ENCODE measurements at places on chromosomes 7 and 10.
A peak's percentile ranks its signal among the peaks of the same experiment; 100 is the strongest.

DNA sequence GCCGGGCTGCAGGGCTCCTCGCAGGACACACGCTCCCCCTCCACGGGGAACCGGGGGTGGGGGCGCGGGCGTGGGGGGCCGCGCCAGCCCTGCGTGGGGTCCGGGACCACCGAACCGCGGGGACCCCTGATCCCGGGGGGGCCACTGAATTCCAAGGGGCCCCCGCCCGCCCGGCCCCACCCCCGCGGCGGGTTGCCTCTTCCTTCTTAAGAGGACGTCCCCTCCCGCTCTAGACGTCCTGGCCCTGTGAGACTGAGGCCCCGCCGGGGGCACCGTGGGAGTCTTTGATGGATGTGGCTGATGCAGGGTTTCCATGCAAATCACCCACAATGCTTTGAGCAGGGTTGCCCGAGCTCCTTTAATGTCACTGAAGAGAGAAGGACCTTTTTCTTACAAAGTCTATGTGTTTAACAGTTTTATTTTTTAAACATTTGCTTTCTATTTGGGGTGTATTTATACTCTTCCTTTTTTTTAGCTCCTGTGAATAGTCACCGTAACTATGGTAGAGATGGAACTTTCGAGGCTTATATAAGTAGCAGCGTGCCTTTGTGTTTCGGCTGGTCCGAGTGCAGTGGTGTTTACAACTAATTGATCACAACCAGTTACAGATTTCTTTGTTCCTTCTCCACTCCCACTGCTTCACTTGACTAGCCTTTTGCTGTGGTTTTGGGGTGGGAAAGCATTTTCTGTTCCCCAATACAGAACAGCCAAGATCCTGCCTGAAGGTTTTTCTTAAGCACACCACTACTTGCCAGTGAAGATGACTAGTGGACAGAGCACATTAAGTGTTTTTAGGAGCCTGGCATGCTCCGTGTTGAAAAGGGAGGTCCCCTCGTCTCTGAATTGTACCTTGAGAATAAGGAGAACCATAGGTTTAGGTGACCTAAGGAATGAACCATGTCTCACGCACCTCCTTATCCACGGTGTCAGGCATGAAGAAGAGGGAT lies 44.8 kb downstream of the PDIA4 start:
- DNase-seq, result peak; percentile 84

DNA sequence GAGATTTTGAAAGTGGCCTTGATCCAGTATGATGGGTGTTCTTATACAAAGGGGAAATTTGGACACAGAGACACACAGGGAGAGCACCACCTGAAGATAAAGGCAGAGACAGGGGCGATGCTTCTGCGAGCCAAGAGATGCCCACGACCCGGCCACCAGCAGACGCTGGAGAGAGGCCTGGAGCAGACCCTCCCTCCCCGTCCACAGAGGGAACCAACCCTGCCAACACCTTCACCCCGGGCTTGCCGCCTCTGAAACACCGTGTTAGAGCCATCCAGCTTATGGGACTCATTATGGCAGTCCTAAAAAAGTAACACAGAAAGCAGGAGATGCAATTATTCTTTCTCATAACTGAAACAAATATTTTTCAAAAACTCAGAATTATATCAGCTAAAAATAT lies 303.3 kb upstream of the SHH start:
- no peak for DNase-seq

GRCh38 chr7:129771928-129772479 lies 160.5 kb downstream of the NRF1 start:
- DNase-seq, result no peak

DNA sequence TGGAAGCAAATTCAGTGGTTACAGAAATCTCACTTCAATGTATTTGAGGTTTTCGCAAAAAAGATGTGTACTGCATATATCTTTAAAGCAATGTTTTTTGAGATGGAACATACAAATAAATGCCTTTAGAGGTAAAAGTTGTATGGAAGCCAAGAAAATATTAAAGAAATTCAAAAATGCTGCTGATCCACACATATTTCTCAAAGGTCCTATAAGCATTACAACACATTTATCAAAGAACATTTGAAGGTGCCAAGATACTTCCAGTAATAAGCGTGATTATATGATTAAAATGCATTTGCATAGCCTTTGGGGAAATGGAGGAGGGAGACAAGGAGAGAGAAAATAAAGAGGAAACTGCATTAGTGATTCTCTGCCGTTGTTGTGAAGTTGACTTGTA lies 260.1 kb downstream of the BICC1 start:
- no peak for DNase-seq

DNA sequence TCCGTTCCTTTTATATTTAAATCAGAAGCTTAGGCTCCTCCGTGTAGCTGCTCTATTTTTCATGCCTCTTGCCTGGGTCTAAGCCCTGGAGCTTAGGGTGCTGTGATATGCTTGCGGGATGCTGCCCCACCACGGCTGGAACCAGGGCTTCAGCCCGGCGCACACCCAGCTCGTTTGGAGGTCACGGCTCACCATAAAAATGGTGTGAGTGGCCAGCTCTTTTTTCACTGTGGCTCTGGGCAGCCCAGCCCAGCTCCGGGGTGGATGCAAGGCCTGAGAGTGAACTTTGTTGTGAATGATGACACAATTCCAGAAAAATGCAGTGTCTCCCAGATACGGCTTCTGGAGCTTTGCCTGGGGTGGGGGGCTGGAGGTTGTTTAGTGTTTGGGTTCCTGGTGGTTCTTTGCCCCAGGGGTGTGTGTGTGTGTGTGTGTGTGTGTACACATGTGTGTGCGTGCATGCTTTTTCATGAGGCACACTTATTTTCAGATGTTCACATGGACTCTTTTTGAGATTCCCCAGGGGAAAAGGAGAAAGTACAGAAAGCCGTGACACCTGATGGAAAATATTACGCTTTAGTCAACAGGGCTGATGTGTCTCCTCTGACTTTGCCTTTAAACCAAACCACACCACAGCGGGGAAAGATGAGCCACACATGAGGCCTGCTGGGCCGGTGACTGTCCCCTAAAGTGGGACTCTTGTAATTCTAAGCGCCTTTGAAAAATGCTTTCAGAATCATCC lies 46.2 kb downstream of the GRK5 start:
- DNase-seq, result no peak

DNA sequence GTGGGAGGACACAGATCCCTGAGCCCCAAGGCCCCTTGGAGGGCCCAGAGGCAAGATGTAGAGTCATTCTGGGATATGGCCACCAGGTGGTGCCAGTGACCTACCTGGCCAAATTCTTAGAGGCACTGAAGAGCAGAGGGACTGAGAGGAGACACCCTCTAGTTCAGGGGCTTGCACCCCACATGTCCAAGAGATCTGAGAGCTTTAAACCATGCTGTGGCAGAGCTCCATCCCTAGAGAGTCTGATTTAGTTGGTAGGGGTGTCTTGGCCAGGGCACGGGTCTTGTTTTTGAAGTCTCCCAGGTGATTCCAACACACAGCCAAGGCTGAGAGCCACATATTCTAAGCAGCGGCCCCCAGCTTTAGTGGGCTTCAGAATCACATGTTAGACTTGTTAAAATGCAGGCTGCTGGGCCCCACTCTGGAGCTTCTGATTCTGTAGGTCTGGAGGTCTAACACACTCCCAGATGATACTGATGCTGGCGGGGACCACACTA lies 52.5 kb downstream of the PRF1 start:
- peak; percentile 48 for DNase-seq

DNA sequence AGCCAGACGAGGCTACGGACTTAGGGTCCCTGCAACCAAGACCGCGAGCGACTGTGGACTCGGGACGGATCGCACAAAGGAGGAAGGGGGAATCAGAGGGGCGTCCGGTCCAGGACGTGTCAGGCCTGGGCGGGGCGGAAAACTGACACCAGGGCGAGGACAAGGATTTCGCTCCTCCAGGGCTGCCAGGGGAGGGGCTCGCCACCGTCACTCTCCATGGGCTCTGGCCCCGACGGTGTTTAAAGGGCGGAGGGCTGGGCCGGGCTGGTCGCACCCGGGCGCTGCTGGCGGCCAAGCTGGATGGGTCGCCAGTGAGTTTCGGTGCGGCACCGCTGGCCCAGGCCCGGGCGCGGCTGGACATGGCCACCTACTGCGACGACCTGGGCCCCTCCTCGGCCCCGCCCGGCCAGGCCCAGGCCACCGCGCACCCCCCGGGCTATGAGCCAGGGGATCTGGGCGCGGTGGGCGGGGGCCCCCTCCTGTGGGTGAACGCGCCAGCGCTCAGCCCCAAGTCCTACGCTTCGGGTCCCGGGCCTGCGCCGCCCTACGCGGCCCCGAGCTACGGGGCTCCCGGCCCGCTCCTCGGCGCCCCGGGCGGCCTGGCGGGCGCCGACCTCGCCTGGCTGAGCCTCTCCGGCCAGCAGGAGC lies at the start of gene FOXI2:
FOXI2 (plus strand) TSS at position 271 of the 648 bp plus-strand sequence; CDS start at position 360, 89 bp downstream.
- no peak for DNase-seq

DNA sequence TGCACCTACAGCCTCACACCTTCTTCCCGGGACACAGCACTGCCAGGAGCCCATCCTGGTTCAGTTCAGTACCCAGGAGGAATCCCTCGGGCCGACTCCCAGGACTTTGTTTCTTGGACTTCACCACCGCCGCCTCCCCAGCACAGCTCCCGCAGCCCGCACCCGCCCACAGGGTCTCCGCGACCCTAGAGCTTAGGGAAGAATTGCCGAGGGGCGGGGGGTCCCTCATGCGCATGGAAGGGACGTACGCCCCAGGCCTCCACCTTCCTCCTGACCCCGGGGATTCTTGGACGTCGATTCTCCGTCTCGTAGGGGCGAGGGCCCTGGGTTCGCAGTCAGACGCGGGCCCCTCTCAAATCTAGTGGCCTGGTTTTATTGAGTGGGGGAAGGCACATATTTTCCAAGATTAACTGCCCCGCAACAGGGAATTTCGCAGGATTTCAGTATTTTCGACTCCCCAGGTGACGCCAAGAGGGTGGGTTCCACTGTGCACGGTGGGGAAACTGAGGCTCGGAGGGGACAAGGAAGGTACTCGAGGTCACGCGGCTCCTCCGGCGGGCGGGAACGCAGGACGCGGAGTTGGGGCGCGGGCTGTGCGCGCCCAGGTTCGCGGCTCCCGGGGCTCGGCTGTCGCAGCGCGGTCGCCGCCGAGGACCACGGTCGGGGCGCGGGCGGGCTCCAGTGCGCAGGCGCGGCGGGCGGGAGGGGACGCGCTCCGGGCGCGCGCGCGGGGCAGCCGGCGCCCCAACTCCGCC lies at the start of gene ADCY1:
ADCY1 (plus strand) TSS at position 708 of the 755 bp plus-strand sequence. CDS start 176 bp downstream, outside the sequence.
- no peak for DNase-seq

DNA sequence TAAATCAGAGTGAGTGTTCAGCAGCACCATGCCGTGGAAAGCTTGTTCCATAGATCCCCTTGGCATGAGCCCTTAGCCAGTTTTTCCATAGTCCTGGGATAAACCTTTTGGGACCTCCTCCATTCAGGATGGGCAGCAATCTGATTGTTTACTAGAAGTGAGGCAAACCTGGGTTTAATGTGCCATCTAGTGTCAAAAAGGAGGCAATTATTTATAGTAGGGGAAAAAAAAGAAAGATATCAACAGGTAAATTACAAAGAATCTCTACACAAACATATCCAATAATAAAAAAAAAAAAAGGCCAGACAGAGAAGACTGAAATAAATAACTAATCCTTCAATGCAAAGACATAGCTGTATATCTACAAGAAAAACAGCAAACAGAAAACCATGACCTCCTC lies 229.0 kb upstream of the STK17A start:
- DNase-seq, result no peak

- DNase-seq, result no peak
These were observed 133.1 kb downstream of the SORCS3 start for GRCh38 chr10:104774234-104774633.

- DNase-seq, result peak; percentile 6
These were observed 76.7 kb downstream of the EMX2 start for GRCh38 chr10:117619223-117619622.

GRCh38 chr10:117441361-117441760 lies 66.1 kb upstream of the PDZD8 start:
- no peak for DNase-seq

DNA sequence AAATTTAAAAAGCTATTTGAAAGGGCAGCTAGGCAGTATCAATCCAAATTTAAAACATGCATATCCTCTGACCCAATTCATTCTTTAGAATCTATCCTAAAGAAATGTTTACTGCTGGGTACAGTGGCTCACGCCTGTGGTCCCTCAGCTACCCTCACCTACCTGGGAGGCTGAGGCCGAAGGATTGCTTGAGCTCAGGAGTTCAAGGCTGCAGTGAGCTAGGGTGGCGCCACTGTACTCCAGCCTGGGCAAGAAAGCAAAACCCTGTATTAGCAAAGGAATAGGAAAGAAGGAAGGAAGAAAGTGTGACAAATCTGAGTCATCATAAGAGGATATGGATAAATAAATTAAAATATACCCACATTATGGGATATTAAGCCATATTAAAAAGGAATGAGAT lies 36.3 kb downstream of the C7orf33 start:
- DNase-seq, result no peak

DNA sequence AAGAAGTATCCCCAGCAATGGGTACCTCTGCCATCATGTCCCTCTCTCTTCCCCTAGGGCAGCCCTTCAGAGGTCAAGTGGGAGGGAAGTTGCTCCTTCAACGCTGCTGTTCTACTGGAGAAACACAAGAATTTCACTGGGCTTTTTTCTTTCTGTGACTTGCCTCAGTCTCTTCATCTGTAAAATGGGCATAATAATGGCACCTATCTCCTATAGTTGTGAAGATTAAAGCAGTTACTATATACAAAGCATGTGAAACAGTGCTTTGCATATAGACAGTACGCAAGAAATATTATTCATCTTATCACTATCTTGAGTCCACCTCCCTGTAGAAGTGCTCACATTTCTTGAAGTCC lies 1.6 kb upstream of the NPFFR1 start:
- no peak for DNase-seq

DNA sequence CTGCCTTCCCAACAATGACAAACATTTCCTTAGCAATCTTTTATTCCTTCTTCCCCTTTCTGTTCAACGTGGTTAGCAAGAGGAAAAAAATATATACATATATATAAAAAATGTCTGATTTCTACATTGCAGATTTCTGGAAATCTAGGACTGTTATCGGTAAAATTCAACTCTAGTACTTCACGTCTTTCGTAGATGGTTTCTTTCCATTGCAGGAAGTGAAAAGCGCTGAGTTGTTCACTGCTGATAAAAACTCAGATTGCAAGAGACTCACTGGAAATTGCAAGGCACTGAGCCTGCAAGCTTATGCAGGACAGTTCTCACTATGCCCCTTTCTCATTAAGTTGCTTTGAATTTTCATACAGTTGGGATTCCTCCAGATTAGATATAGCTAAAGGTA lies 23.9 kb downstream of the KIN start:
- DNase-seq, result peak; percentile 22

DNA sequence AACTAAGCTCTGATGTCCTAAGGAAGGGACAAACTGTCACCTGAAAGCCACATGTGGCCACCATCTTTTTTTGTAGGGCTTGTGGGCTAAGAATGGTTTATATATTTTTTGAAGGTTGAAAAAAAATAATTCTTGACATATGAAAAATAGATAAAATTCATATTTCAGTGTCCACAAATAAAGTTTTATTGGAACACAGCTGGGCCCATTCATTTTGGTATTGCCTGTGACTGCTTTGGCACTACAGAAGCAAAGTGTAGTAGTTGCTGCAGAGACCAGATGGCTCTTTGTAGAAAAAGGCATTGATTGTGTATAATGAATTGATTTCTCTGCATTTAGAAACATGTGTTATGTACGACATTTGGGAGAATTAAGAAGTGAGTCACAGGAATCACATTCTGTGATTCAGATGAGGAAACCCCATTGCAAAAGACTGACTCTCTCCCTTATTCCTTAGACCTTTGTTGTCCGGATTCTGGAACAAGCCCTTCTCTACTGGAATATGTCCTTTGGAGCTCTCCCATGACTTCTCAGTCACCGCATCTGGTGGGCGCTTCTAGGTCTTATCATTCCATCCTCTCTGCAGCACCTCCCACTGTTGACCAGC lies 438.7 kb downstream of the LRMDA start:
- no peak for DNase-seq
